ENCODE measurements at places on chromosomes 11 and 22.

DNA sequence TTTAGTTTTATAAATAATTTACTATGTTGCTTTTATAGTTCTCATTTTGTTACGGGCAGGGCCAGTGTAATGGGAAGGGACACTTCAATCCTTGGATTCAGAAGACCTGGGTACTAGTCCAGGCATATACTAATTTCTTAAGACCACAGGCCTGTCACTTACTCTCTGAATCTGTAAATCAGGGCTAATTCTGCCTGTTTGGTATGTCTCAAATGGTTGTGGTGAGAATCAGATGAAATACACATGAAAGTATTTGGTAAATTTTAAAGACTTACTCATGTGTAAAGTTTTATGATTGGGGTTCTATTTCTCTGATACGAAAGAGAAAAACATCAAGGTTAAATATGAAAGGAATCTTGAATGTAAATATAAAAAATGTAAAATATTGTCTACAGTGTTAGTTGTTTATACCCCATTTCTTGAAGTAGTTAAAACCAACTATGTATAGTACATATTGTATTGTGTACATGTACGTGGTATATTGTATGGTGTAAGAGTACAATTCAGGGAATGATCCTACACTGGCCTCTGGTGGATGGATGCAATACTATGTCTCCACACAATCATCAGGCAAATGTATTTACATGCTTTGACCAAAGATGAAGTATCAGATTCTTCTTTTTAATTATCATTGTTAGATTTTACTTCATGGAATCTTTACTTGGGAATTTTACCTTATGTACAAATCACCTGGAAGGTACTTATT is 24.5 kb upstream of the RAG2 start:
- DNase-seq, result peak; percentile 56

- DNase-seq, result no peak
Observed at GRCh38 chr22:35752863-35753189, 35.2 kb downstream of the APOL5 start.

- no peak for DNase-seq
Observed at GRCh38 chr11:91373497-91373896, 851.1 kb upstream of the FAT3 start.

- DNase-seq, result no peak
Observed at GRCh38 chr11:44990665-44991064, 40.0 kb upstream of the TP53I11 start.

GRCh38 chr11:131464461-131464860 is 94.0 kb downstream of the NTM start:
- no peak for DNase-seq

DNA sequence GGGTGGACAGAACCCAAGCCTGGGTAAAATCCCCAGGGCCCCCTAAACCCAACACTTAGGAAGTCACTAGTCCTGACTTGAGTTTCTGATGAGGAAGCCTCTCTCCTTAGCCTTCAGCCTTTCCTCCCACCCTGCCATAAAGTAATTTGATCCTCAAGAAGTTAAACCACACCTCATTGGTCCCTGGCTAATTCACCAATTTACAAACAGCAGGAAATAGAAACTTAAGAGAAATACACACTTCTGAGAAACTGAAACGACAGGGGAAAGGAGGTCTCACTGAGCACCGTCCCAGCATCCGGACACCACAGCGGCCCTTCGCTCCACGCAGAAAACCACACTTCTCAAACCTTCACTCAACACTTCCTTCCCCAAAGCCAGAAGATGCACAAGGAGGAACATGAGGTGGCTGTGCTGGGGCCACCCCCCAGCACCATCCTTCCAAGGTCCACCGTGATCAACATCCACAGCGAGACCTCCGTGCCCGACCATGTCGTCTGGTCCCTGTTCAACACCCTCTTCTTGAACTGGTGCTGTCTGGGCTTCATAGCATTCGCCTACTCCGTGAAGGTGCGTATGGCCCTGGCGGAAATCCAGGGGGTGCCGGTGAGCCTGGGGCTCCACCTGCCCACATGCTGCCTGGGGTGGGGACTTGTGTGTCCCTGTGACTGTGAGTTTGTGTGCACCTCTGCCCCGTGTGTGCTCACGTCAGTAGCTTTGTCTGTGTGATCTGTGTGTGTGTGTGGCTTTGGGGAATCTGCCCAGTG is at the start of gene IFITM1:
Gene IFITM1, plus strand, starts transcription at position 254 of the 767 bp plus-strand sequence. Its CDS starts 131 bp downstream, at position 385.
- peak; percentile 88 for DNase-seq

DNA sequence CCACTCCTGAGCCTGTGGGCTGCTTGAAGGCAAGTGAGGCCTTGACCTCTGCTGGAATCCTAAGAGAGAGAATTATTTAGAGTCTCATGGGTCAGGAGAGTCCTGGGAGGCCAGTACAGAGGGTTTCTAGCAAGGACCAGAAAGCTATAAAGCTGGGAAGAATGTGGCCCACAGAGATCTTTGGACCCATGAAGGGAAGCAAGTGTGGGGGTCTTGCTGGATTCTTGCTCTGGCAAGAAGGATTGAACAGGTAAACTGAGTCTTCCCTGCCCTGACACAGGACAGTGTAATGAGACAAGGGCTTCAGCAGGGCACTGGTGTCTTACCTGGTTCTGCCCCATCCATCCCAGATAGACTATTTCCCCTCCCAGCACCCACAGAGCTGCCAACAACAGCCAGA is 18.4 kb downstream of the EIF3F start:
- no peak for DNase-seq

- DNase-seq, result no peak
Observed at GRCh38 chr11:21398195-21398594, 728.8 kb downstream of the NELL1 start.
